Stimulated activated CD8-positive, alpha-beta memory T cell treated with anti-CD3 and anti-CD28 coated beads, Interleukin-7, amount 100 ng/mL, for 48 hours (primary cell): ENCODE measurements at places on chromosomes 11 and 22.

DNA sequence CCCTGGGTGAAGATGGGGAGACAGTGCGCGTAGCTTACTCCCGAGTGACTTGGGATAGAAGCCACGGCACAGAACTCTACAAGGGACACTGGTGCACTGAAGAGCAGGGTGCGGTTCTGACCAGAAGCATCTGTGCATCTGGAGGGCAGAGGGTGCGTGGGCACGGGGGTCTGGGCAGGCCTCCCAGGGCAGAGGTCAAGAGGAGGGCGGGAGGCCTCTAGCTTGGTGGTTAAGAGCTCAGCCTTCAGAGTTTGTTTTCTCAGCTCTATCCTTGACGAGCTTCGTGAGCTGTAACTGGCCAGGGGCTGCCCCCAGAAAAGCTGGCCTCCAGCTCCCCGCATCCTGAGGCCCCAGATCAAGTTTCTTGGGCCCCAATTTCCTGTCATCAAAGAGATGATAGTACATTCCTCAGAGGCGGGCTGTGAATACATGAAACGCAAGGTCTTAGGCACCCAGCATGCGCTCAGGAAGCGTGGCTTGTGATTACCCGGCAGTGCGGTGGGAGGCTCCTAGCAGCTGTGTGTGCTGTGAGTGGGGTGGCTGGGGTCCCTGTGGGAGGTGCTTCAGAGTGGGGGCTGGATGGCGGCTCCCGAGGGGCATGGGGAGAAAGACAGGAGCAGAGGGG lies 6.0 kb upstream of the BID start:
- no peak for DNase-seq

GRCh38 chr11:10302744-10303557 lies 1.9 kb upstream of the ADM start:
- no peak for DNase-seq

DNA sequence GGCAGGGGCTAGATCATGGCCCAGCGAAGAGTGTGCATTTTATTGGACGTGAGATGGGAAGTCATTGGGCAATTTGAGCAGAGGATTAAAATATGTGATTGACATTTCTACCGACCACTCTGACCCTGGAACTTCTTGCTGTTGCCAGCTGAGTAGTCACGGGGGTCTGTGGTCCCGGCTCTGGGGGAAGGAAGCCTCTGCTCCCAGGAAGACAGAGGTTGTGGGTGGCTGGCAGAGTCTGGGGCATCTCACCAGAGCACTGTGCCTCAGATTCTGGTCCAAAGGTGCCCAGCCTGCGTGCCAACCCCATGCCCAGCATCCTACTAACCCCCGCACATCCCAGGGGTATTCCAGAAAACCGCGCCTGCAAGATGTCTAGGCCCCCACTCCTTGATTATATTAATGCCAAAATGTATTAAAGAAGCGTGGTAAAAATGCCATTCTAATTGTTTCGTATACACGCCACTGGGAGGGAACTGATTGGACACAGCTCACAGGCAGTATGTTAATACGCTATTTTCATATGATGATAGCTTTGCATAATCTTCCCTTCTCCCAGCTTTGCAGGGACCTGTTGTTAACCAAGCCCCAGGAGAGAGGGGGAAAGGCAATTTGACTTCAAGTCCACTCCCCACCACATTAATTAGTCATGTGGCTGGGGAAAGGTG lies 25.3 kb upstream of the LMO1 start:
- DNase-seq: no peak

GRCh38 chr11:71269603-71270511 lies 17.5 kb upstream of the SHANK2 start:
- no peak for DNase-seq

DNA sequence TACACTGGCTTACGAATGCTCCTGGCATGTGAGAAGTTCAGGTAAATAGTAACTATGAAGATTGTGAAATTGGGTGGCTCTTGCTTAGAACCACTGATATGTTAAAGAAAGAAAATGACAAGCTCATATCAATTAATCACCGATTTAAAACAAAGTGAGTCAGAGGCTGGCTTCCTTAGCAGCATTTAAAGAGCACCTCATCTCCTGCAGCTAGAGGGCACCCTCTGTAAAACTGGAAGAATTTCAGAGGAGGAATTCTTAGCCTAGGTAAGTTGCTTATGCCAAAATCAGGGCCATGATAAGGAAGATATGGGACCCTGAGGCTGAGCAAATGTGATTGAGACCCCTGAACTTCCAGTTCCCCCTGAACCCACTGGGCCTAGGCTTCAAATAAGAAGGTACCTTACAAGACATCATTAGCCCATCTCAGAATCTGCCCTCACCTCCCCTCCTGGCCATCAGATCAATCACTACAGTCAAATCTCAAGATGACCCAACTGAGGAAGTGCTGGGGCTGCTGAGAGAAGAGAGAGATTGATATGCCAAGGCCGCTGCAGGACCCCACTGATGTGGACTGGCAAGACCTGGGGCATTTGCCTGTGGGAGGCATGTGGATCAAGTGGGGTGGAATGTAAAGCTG lies 8.6 kb upstream of the CD3E start:
- DNase-seq: no peak

GRCh38 chr22:39941601-39942000 lies 18.6 kb upstream of the TMA7B start:
- DNase-seq: no peak

DNA sequence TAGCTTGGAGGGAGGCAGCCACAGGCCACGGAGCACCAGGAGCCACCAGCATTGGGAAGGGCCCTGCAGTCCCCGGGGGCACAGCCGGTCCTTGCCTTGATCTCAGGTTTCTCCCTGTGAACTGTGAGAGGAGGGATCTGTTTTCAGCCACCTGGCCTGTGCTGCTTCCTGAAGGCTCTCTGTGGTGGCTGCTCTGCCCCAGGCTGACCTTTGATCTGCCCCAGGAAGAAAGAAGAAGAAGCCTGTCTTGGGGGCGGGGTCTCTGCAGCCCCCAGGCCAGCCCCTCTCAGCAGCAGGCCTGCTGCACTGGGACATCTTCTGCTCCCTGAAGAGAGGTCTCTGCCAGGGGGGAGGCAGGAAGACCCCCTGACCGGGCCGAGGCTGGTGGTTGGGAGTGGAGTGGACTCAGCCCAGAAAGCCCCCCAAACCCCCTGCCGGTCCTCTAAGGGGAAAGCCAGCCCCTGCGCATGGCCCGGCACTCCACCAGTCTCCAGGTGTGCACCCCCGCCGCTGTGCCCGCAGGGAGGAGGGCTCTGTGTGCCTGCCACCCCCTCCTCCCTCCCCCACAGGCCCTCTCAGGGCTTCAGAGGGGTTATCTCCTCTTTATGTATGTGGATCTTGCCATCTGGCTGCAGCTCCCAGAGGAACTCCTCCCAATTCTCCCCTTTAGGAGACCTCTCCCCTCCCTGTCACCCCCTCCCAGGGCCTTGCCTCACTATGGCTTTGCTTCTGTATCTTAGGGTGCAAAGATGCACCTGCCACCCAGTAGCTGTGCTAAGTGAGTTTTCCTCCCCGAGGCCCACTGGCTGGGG lies 675.3 kb downstream of the BRD1 start:
- DNase-seq: no peak

- no peak for DNase-seq
Observed at GRCh38 chr11:64475145-64475544, 115.9 kb upstream of the SLC22A12 start.

DNA sequence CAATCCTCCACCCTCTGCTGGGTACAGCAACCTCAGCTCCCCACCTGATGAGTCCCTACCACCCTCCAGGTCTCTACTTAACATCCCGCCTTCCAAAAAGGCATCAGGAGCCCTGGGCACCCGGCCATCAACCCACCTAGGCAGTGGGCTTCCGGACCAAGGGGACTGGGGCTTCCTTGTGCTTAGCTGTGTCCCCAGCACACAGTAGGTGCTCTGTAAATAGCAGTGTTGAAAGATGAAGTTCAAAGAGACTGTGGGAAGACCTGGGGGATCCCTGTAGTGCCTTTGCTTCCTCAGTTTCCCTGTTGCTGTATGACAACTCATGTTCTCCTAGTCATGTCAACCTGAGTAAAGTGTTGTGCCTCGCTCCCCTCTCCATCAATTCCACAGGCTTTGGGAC lies 21.0 kb downstream of the VWCE start:
- DNase-seq: no peak

DNA sequence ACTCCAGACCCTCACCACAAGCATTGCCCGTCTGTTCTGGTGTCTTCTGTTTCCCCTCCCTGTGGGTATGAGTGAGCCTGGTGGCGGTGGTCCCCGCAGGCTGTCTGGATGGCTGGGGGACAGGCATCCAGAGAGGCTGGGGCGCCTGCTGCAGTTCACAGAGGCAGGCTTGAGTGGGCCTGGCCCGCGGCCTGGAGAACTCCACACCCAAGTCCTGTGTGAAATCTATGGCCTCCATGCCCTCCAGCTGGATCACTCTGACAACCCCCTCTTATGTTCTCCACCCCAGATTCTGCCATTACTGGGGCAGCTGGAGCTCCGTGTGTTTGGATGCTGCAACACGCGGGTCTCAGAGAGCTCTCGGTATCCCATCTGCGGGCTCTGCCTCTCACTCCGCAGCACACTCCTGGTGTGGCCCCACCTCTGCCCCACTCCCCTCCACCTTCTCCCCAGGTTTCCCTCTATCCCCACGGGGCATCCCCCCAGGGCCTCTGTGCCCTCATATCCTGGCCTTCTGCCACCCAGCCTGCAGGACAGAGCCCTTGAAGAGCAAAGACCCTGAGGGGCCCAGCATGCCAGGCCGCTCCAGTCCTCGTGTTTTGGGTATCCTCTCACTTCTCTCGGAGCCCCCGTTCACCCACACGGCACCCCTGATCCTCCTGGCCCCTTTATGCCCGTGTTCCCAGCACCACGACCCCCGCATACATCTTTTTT lies 31.3 kb downstream of the LRRC74B start:
- no peak for DNase-seq

GRCh38 chr11:132346558-132347148 lies 976.2 kb downstream of the NTM start:
- no peak for DNase-seq

- DNase-seq: no peak
Observed at GRCh38 chr22:37146507-37147180, 3.1 kb downstream of the IL2RB start.

DNA sequence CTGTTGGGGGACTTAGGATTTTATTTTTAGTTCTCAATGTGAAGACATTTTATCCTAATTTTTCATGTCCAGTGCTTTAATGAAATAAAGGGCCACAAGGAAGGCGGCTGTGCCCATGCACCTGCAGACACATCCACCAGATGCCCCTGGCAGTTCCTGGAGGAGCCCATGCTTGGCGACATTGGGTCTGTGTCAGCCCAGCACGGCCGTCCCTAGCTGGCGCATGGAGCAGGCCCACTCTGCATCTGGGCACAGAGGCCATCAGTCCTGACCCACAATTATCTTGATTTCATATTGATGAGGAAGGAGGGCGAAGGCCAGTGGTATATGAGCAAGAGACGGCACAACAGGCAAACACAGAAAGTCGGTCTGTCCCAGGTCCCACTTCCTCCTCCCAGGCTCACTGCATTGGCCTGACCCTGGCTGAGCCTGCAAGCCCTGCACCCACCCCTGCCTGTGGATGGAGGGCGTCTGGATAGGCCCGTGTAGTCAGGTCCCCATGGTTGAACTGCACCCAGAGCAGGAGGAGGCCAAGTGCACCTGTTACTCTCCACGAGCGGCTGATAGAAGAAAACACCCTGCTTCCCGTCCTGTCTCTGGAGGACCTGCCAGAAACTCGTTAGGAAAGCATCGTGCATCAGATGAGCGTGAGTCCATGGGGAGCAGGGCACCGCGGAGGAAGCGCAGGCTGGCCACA lies 296.9 kb downstream of the BRD1 start:
- DNase-seq: no peak

- no peak for DNase-seq
Observed at GRCh38 chr11:86514453-86514852, 139.8 kb downstream of the CCDC81 start.

GRCh38 chr11:57444362-57445121 lies 15.8 kb upstream of the RTN4RL2 start:
- DNase-seq: no peak

DNA sequence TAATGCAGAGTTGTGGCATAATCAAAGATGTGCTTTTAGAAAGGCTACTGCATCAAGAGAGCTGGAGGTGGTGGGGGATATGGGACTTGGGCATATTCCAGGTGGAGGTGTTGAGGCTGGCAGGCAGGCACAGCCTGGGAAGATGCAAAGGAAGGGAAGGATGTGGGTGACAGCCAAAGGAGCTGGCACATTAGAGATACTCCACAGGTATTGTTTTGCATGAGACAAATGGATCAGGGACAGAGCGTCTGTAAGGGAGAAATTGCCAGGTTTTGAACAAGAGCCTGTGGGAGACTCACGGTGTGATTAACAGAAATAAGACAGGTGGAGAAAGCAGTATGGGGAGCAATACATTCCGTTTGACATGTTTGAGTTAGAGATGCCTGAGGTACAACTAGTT lies 263.7 kb downstream of the NELL1 start:
- no peak for DNase-seq

- DNase-seq: no peak
Observed at GRCh38 chr11:12724301-12725054, 50.3 kb downstream of the TEAD1 start.
